ENCODE measurements at places on chromosomes 13 and 19. TPM values are rescaled to one million over a fixed set of nuclear protein-coding genes. Genes with fewer than 3 reads are reported as not detected.

PBX4 gene
- 1.9 TPM for total RNA-seq

OR10H1 gene
- total RNA-seq: not detected

TMC4 gene
- not detected for total RNA-seq

SCN1B gene
- total RNA-seq: 4.1 TPM

KASH5 gene
- not detected for total RNA-seq

TMEM255B gene
- total RNA-seq: 1.3 TPM

ANGPTL8 gene
- not detected for total RNA-seq

CRYL1 gene
- total RNA-seq: 27.0 TPM

ONECUT3 gene
- not detected for total RNA-seq

FUT3 gene
- not detected for total RNA-seq

LENG9 gene
- 8.2 TPM for total RNA-seq

ACP7 gene
- 0.87 TPM for total RNA-seq

AZU1 gene
- total RNA-seq: not detected

ZNF154 gene
- 0.87 TPM for total RNA-seq

IFNL1 gene
- not detected for total RNA-seq

CAMSAP3 gene
- not detected for total RNA-seq

AP1M2 gene
- total RNA-seq: 0.87 TPM

OBI1 gene
- 25.7 TPM for total RNA-seq

TMEM161A gene
- 25.5 TPM for total RNA-seq

ZNF556 gene
- 0.12 TPM for total RNA-seq

ATP4A gene
- not detected for total RNA-seq

ZNF497 gene
- total RNA-seq: 0.89 TPM

HSD11B1L gene
- total RNA-seq: 4.2 TPM
